ENCODE measurements at places on chromosomes 5 and 9. TPM values are rescaled to one million over a fixed set of nuclear protein-coding genes. Genes with fewer than 3 reads are reported as not detected.

DNA sequence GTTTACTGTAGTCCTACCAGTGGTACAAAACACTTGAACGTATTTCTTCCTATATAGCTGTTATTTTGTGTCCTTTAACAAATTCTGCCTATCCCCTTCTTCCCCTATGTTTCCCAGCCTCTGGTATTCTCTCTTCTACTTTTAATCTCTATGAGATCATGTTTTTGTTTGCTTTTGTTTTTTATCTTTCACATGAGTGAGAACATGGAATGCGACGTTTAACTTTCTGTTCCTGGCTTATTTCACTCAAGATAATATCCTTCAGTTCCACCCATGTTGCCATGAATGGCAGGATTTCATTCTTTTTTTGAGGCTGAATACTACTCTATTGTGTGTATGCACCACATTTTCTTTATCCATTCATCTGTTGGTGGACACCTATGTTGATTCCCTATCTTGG, 634.4 kb upstream of the WWC1 start:
- no peak for DNase-seq

GRCh38 chr5:18720002-18720401, 1085.7 kb downstream of the TAF11L14 start:
- no peak for DNase-seq

- DNase-seq, result no peak
Measured at GRCh38 chr9:98807070-98807813, at the start of gene GALNT12. TSS of gene GALNT12 (plus strand) at chr9:98807670. CDS start at chr9:98807699, 29 bp downstream.

CLTA gene
- polyA plus RNA-seq, result 120 TPM

- no peak for DNase-seq
Measured at GRCh38 chr5:128791312-128791711, 174.0 kb upstream of the SLC27A6 start.

CDC25C gene
- polyA plus RNA-seq, result 3.9 TPM

IL13 gene
- not detected for polyA plus RNA-seq

IGFBPL1 gene
- 1.1 TPM for polyA plus RNA-seq

DNA sequence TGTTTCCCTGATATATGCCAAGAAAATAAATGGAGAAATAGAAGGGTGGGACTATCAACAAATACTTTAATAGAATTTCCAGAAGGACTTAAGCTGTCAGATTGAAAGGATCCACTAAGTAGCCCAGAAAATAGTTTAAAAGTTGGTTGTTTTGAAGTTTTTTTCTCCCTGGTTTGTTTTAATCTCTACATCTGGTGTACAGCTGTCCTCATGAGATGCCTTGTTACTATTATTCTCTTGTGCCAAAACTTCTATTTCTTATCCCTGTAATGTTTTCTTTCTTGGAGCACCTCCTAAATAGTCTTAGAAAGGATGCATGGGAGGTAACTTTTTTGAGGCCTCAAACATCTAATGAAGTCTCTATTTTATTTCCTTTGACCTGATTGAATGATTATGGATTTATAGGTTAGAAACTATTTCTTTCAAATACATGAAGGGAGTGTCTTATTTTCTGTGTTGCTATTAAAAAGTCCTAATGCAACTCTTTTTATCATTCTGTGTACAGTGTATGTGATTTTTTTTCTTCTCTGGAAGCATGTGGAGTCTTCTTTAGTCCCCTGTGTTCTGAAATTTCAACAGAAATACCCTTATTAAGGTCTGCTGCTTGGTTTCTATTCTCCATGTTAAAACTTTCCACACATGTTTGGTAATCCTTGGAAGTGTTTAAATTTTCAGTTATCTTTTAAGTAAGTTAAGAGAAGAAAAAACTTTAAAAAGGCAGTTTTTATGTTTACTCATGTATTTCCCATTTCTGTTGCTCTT, 140.0 kb upstream of the CDKN2B start:
- no peak for DNase-seq

GRCh38 chr9:90556897-90557675, 85.5 kb downstream of the DIRAS2 start:
- DNase-seq, result no peak

- no peak for DNase-seq
Measured at GRCh38 chr9:129380961-129381401, 202.9 kb upstream of the IER5L start.

DNA sequence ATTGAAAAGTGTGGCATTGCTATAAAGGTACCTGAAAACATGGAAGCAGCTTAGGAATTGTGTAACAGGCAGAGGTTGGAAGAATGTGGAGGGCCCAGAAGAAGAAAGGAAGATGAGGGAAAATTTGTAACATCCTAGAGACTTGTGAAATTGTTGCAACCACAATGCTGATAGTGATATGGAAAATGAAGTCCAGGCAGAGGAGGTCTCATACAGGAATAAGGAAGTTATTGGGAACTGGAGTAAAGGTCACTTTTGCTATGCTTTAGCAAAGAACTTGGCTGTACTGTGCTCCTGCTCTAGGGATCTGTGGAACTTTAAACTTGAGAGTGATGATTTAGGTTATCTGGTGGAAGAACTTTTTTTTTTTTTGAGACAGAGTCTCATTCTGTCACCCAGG, 43.5 kb downstream of the PTPDC1 start:
- DNase-seq, result no peak

ITGA1 gene
- 28.9 TPM for polyA plus RNA-seq

DNA sequence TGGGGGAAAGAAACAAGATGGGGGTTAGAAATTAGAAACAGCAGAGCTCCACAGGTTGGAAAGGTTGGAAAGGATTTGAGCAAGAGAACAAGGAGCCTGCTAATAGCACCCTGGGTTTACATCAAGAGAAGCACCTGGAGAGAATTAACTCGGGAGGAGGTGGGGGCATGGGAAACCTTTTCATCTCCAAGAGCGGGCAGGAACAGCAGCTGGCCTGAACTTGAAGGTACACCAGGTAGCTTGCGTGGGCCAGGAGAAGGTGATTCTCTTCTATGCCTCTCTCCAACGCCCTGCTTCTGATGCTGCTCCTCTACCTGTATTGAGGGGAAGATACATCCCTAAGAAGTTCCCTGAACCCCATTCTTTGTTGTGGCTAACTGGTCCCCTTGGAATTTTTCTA, 37.1 kb upstream of the GLRX start:
- DNase-seq, result no peak

- peak; percentile 65 for DNase-seq
Measured at GRCh38 chr5:132086277-132086794, 12.7 kb downstream of the CSF2 start.

DNA sequence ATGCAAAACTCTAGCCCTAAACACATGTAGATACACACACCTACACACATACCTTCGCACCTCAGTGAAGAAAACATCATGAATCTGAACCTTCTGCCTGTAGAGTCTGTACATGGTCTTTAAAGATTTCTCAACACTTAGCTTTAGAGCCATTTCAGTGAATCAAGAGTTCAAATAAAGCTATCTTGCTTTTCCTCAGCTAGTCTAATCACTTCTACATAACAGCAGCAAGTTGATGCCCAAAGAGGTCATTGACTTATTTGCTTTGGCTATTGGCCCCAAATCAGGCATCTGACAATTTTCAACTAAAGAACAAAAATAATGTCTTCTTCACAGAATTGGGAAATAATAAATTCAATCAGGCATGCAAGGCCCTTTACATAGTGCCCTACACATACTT, 127.9 kb upstream of the SGCD start:
- no peak for DNase-seq

DNA sequence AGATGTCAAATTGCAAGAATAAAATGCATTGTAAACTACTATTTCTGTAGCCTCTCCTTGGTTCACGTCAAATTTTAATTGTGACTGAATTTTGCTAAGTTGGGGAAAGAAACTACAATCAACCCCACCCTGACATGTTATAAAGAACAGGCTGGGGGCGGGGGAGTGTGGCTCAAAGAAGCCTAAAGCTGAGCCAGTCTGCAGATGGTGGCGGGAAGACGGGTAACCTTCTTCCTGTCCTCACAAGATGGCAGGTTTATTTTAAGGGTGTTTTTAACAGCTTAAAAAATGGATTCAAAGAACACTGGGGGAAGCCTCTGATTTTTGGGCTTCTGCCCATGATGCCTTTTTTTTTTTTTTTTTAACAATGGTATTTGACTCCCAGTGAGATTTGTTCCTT, 68.5 kb upstream of the MELK start:
- no peak for DNase-seq

GRCh38 chr5:83776437-83777031, 55.9 kb upstream of the HAPLN1 start:
- DNase-seq, result no peak

DNA sequence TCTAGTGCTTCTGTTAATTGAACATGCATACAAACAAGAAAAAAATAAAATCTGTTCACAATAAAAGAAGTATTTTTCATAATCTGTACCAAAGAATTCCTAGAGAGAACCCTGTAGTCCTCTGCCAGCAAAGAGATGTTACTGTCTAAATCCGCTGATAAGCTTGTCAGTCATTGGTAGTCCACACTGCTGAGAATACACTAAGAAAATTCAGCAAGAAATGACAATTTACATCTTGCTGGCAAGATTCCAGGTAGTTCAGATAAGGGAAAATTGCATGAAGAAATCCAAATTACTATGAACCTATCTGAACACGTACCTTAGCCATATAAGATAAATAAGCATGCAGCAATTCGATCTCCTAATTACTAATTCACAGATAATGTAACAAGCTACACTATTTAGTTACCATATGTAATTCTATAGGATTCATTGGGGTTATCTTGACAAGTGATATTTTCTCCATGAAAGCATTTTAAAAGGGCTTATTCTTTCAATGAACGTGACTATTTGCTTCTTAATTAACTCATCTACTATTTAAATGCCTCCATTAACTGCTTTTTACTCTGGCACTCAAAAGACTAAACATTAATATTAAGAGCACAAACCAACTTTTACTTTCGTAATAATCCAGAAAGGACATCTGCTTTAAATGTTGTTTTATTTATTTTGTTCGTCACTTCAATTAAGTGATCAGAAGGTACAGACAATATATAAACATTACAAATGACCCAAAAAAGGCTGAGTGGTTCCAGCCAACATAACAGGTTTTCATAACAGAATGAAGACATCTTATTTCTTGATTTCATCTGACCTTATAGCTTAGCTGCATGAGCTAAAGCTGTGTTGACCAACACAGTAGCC, 9.7 kb downstream of the MPDZ start:
- DNase-seq, result no peak

GRCh38 chr9:119195521-119195920, 173.7 kb downstream of the BRINP1 start:
- DNase-seq, result no peak

DNA sequence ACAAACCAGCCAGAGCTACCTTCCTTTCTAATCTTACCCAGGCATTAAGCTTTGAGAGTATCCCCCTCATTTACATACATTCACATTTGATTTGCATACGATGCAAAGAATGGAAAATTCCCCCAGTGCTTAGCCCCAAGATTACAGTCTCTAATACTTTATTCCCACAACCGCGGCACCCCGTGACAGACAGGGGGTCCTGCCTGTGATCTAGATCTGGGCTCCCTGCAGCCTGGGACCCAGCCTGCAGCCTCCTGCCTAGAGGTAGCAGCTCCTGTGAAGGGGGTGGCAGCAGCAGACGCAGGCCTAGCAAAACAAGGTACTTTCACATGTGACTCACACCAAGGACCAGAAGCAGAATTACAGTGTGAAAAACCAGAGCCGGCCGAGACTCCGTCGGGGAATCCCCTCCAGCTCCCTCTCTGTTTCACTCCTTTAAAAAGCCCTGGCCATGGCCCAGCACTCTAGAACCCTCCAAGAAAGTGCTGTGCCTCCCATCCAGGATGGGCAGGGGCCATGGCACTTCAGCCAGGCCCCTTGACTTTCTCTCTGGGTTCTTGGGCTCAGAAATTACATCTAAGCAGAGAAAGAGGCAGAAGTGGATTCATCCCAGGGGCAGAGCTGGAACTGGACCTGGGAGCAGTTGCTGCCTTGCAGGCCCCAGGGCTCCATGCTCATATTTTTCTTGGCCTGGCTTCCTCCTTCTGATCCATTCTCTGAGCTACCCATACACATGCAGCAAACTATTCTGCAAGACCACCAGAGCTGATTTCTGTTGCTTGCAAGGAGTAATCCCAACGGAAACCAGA, 14.0 kb upstream of the TCF7 start:
- no peak for DNase-seq

DNA sequence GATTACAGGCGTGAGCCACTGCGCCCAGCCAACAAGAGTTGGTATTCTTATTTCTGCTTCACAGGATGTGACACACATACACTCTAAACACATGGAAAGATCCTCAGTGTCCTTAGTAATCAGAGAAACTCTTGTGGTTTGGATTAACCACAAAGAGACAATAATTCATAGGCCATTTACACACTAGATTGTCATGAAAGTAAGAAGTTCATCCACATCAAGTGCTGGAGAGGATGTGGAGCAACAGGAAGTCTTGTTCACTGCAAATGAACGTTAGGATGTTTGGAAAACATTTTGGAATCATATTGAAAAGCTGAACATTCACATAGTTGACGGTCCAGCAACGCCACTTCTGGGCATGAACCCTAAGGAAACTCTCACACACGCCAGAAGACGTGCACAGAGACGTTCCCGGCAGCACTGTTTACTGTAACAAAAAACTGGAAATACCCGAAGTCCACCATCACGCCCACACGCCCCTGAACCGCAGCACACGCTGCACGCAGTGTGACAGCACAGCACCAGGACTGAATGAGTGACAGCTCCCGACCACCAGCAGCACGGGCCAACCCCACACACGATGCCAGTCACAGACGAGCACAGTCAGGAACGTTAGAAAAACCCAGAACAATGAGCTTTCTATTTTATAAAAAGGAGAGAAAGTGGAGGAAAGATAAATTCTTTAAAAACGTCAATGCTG, 87.6 kb downstream of the COL23A1 start:
- DNase-seq, result no peak

ST8SIA4 gene
- 5.1 TPM for polyA plus RNA-seq

DNA sequence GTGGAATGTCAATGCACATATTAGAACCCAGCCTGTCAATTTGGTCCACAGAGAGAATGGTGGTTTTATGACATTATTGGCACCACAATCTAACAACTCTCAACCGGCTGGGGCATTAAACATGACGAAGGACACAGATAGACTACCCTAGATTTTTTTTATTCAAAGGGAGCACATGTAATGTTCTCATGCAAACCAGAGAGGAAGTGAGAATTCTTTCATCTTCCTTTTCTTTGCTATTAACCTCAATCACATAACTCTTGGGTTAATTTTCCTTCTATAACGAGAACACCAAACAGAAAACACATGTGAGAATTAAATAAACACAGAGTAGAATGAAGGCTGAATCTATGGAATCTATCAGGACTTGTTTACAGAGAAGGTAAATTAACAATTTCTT, 94.9 kb upstream of the TNC start:
- DNase-seq, result no peak

- DNase-seq, result no peak
Measured at GRCh38 chr5:31730139-31730538, 91.2 kb downstream of the PDZD2 start.

Data from muscle of back (tissue), 13 donors.